ENCODE measurements at places on chromosomes 12 and 14.

- DNase-seq = no peak
Observed at GRCh38 chr14:71388336-71388735, 481.1 kb downstream of the PCNX1 start.

DNA sequence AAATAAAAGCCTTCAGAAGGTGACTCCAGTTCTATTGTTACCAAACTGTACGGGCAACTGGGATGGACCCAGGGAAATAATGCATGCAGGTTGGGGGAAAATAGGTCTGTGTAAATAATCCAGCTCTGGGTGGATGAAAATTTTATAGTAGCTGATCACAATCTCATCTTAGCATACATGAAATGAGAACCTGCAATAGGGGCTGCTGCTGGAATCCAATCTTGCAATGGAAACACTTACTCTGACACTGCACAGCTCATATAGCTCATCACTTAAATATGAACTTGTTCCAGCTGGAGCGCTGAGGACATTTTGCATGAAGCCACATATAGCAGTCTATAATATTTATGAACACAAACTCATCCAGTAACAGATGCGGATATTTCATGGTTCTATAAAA is 40.1 kb upstream of the GAS2L3 start:
- no peak for DNase-seq

DNA sequence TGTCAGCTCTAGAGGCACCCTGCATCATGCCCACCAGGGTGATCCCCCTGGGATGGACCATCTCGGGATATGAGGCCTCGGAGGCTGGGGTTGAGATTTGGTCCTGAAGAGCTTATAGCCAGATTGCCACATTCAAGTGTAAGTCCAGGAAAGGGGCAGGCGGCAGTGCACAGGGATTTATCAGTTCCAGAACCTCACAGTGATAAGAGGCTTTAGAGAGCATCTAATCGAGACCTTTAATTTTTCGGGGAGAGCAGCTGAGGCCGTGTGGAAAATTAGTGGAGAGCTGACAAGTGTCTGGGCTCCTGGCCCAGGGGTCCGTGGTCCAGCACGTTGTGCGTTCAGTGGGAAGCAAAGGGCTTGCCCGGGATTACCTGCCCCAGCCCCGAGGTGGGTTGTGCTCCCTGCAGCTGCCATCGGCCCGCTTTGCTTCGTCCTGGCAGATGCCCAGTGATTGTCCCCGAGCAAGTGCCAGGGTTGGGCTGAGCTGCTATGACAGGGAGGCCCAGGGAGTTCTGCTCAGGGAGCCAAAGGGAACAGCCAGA is 52.1 kb downstream of the C14orf132 start:
- DNase-seq = no peak

- DNase-seq = no peak
Observed at GRCh38 chr14:85578357-85578756, 48.4 kb downstream of the FLRT2 start.

DNA sequence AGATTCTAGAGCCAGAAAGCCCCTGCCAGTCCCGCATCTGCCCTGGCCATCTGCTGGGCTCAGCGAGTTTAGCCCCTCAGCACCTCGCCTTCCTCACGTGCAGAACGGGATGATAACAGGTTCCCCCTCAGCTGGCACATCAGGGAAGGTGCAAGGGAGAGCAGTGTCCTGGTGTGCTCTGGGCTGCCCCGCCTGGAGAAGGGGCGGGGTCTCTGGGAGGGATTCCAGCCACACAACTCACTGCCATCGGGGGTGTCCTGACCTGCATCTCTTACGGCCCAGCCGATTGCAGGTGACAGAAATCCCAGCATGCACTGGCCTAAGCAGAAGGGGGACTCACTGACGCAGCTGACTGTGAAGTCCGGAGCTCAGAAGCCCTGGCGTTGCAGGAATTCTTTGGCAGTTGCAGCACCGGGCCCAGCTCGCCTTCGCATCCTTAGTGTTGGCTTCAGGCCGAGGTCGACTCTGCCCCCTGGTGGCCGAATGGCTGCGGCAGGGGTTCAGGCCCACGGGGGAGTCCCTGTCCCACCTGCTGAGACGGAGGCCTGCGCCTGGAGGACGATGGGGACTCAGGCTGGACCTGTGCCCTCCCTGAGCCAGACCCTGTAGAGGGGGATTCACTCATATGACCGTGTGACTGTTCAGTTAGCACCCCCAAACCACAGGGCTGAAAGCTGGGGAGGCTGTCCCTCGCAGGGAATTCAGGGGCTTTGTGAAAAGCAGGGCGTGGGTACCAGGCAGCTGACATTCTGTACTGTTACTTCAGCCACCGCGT is 178.6 kb downstream of the ADGRD1 start:
- DNase-seq = peak; percentile 70

DNA sequence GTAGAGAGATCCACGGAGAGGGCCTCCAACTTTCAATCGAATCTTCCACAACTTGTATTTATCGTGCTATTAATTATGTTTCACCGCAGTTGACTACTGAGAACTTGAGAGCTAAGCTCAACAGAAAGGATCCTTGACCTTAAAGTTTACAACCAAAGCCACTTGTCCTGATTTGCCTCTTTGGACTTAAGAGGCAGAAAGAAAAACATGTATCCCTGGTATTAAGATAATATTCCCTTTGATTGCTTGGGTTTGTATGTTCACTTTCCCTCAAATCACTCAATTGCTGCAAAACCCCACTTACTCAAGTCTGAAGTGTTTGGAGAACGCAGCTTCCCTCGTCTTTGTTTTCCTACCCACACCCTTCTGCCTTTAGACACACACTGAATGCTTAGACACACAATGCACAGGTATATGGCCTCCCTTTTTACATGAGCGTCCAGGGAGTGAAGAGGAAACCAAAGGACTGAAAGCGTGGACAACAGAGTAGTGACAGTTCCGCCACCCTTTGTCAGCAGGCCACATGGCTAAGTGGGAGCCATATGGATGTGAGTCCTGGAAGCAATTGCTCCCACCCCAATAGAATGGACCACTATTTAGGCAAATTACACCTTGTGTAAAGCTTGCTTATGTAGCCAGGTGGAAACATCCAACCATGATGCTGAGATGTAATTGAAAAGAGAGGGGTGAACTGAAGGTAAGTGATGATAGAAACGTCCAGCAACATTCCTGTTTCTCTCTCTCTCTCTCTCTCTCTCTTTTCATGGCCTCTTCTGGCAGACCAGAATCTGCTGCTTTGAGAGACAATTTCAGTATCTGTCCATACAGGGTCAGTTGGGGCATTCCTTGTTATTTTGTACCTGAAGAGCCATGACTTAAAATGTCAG is 1.4 kb upstream of the PKP2 start:
- no peak for DNase-seq

GRCh38 chr12:60977966-60978365 is 1282.2 kb upstream of the USP15 start:
- no peak for DNase-seq

- DNase-seq = no peak
Observed at GRCh38 chr14:57864659-57865058, 1.2 kb downstream of the SLC35F4 start.

- DNase-seq = no peak
Observed at GRCh38 chr14:95533822-95534221, 1.0 kb upstream of the GLRX5 start.

GRCh38 chr14:83290447-83290846 is 1756.8 kb upstream of the SEL1L start:
- DNase-seq = no peak

GRCh38 chr12:57460841-57461275 is 1.3 kb downstream of the GLI1 start:
- DNase-seq = no peak

DNA sequence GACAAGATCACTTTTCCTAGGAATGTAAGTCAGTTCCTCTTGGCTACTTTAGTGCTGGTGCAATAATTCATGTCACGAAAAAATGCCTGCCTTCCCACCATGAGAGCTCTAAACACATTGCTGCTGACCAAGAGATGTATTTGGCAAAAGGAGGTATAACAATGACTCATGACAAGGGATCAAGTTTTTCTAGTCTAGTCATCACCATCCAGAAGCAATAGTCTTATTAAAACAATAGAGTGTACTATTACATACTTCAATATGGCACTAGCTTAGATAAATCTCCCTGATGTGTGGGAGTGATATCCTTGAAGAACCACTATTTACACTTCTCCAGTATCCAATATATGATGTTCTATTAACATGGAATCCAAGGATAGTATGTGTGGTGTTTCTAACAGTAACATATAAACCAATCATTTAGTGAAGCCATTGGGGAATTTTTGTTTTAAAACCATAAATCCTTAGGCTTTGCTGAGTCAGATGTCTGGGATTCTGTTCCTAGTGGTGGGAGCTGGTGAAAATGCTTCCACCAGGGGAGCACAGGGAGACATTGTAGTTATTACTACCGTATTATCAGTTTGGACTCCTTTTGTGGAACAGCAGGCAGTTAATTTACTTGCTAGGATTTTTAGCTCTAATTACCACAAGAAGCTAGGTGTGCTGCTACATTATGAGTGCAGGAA is 1387.5 kb downstream of the LRFN5 start:
- DNase-seq = peak; percentile 97

Data from fibroblast of upper back skin (primary cell).